Body of pancreas (tissue), 4 donors: ENCODE measurements at places on chromosomes 6 and 20.

DNA sequence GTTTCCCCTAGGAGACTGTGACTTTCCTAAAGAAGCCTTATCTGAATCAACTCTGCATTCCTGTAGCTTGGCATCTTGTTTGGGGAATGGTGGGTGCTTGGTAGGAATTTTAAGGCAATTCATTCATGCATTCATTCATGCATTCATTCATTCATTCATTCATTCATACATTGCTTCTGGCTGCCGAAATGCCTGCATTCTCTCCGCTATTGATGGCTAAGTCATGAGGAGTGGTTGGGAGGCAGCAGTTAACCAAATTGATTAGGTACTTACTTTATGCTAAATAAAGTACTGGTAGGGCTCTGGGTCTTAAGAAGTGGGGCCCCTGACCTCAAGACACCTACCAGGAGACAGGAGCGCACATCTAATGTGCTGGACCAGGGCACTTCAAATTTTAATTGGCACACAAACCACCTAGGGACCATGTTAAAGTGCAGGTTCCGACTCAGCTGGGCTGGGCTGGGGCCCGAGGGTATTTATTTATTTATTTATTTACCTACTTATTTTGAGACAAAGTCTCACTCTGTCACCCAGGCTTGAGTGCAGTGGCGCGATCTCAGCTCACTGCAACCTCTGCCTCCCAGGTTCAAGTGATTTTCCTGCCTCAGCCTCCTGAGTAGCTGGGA lies 127.6 kb downstream of the ANKRD60 start:
- H3K4me3 ChIP-seq: no peak overlapping the region
- no peaks in the 10 kb centered on the region for H3K27me3 ChIP-seq
- no peak for DNase-seq
- H3K4me1 ChIP-seq: no peaks in the 10 kb centered on the region
- no peaks in the 10 kb centered on the region for H3K36me3 ChIP-seq

- no peak overlapping the region for H3K27ac ChIP-seq
- no peak overlapping the region for H3K4me3 ChIP-seq
- DNase-seq: no peak
- no peaks in the 10 kb centered on the region for H3K36me3 ChIP-seq
Measured at GRCh38 chr20:58555078-58555765, 40.0 kb upstream of the APCDD1L start.

- no peaks in the 10 kb centered on the region for H3K27me3 ChIP-seq
- H3K4me1 ChIP-seq: peaks cover 8% of the 10 kb centered on the region
- DNase-seq: no peak
- no peak overlapping the region for H3K4me3 ChIP-seq
Measured at GRCh38 chr6:44477293-44477894, 89.9 kb downstream of the CDC5L start.

- no peaks in the 10 kb centered on the region for H3K27me3 ChIP-seq
- H3K36me3 ChIP-seq: peaks cover 4% of the 10 kb centered on the region
- peak overlapping the region; percentile 94 for H3K27ac ChIP-seq
- H3K4me3 ChIP-seq: peak overlapping the region; percentile 93
- peak; percentile 62 for DNase-seq
- H3K4me1 ChIP-seq: peaks cover 18% of the 10 kb centered on the region
Measured at GRCh38 chr6:30490026-30490876, 942 bp downstream of the HLA-E start.

DNA sequence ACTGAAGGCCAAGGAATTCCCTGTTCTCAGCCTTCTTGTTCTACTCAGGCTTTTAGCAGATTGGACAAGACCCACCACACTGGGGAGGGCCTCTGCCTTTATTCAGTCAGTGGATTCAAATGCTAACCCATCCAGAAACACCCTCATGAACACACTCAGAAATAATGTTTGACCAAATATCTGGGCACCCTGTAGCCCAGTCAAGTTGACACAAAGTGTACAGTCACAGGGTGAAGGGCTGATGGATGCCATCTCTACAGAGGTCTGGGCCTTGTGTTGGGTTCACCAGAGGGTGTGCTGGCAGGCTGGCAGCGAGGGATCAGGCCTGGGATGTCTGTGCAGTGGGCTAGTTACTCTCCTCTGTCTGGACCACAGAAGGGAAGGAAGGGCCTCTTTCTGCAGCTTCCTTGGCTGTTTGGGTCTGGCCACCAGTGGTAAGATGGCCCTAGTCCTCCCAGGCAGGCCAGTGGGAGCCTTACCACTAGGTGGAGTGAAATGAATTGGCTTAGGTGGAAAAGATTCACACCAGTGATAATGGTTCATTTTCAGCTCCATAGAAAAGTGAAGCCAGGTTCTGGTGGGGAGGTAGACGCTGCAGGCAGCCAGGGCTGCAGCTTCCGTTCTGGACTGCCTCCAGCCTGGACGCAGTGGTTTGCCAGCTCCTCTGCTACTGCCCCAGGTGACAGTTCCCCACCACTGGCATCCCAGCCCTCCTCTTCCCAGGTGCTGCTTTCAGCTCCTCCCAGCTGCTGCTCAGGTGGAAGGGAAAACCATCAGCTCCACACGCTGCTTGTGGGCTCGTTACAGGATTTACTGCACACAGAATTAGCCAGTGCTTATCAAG lies 9.2 kb downstream of the TUBB2A start:
- peak; percentile 79 for DNase-seq
- peaks cover 20% of the 10 kb centered on the region for H3K4me1 ChIP-seq
- H3K36me3 ChIP-seq: no peaks in the 10 kb centered on the region
- no peaks in the 10 kb centered on the region for H3K27me3 ChIP-seq

DNA sequence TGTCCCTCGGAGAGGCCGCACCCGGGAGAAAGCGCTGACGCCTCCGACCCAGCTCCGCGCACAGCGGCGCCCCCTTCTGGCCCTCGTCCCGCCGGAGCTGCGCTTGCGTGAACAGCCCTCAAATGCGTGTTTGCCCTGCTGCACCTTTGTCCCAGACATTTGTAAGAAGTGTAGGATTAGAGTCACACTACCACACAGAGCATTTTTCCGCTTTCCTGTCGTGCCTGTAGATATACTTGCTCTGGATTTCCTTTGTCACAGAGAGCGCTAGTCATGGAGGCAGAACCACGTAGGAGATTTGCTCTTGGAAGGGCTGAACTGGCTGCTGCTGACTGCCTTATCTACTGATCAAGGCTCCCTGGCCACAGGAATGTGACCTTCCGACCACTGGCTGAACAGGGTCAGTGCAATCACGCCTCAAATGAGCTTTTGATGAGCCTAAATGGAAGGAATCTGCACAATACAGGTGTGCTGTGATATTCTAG lies 62.3 kb downstream of the PAX1 start:
- H3K4me3 ChIP-seq: no peak overlapping the region
- no peak overlapping the region for H3K27ac ChIP-seq

GRCh38 chr20:7379621-7380220 lies 560.5 kb downstream of the HAO1 start:
- H3K4me3 ChIP-seq: no peak overlapping the region
- no peak overlapping the region for H3K27ac ChIP-seq
- H3K36me3 ChIP-seq: no peaks in the 10 kb centered on the region
- no peaks in the 10 kb centered on the region for H3K4me1 ChIP-seq
- DNase-seq: no peak

GRCh38 chr6:144423167-144423566 lies 138.0 kb downstream of the UTRN start:
- no peak overlapping the region for H3K27ac ChIP-seq
- no peak overlapping the region for H3K4me3 ChIP-seq
- H3K36me3 ChIP-seq: no peaks in the 10 kb centered on the region
- DNase-seq: no peak

DNA sequence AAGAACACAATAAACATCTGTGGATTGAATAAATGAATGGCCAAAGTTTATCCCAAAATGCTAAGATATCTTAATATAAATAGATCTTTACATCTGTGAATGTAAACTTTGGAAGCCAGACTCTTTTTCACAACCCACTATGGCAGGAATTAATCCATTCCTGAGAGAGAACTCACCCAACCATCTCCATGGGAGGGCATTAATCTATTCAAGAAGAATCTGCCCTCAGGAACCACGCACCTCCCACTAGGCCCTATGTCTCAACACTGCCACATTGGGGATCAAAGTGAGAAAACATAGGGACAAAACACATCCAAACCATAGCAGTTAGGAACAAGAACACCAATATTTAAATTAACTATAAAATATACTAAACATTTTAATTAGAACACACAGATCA lies 3.4 kb downstream of the UBE3D start:
- peaks cover 14% of the 10 kb centered on the region for H3K4me1 ChIP-seq
- no peak overlapping the region for H3K27ac ChIP-seq
- no peak overlapping the region for H3K4me3 ChIP-seq
- no peaks in the 10 kb centered on the region for H3K27me3 ChIP-seq
- DNase-seq: no peak
- no peaks in the 10 kb centered on the region for H3K36me3 ChIP-seq

GRCh38 chr6:35093783-35094182 lies 47.4 kb downstream of the TCP11 start:
- H3K4me1 ChIP-seq: peaks cover 11% of the 10 kb centered on the region
- H3K27ac ChIP-seq: no peak overlapping the region
- H3K36me3 ChIP-seq: peaks cover 5% of the 10 kb centered on the region
